ENCODE measurements at places on chromosomes 5 and 9. TPM values are rescaled to one million over a fixed set of nuclear protein-coding genes. Genes with fewer than 3 reads are reported as not detected.

Gene TMEM8B
- total RNA-seq: 1.5 TPM

Gene HMMR
- 1.4 TPM for total RNA-seq

Gene PTGES2
- 137 TPM for total RNA-seq

Gene CCNI2
- not detected for total RNA-seq

Gene PCDHB14
- 0.26 TPM for total RNA-seq

Gene MYMK
- not detected for total RNA-seq

Gene WDR41
- 222 TPM for total RNA-seq

Gene NTNG2
- under 0.01 TPM for total RNA-seq

Gene TEX53
- total RNA-seq: not detected

Gene NACC2
- 14.0 TPM for total RNA-seq

Gene OGN
- total RNA-seq: not detected

Gene F12
- 7.9 TPM for total RNA-seq

Gene CAMK2A
- not detected for total RNA-seq

Gene TRAF1
- total RNA-seq: 1.0 TPM

Gene DBH
- not detected for total RNA-seq

Gene RNF208
- total RNA-seq: not detected

Gene ZDHHC11
- total RNA-seq: 0.53 TPM

Gene NHP2
- 161 TPM for total RNA-seq

Gene SLC36A2
- total RNA-seq: not detected

Gene RNF224
- total RNA-seq: 1.2 TPM

Gene ALDH1A1
- 5.0 TPM for total RNA-seq

Gene TBC1D2
- 54.0 TPM for total RNA-seq

Gene SPAAR
- not detected for total RNA-seq

Gene PCA3
- not detected for total RNA-seq

Gene OR1Q1
- total RNA-seq: not detected

Gene LCN15
- not detected for total RNA-seq

Gene ZBED3
- total RNA-seq: 0.53 TPM

Gene BARHL1
- not detected for total RNA-seq

Gene SNAPC3
- total RNA-seq: 32.8 TPM

Gene PPWD1
- 24.7 TPM for total RNA-seq

Gene ANKRD55
- not detected for total RNA-seq

Gene PCAT7
- not detected for total RNA-seq

Gene ARAP3
- total RNA-seq: 4.0 TPM

Gene CD274
- total RNA-seq: 5.8 TPM

Gene FGD3
- 0.26 TPM for total RNA-seq

Gene HMCN2
- under 0.01 TPM for total RNA-seq

Gene SYK
- total RNA-seq: 29.7 TPM

Gene C5orf15
- total RNA-seq: 20.8 TPM
